ENCODE measurements at places on chromosomes 7 and 10.

DNA sequence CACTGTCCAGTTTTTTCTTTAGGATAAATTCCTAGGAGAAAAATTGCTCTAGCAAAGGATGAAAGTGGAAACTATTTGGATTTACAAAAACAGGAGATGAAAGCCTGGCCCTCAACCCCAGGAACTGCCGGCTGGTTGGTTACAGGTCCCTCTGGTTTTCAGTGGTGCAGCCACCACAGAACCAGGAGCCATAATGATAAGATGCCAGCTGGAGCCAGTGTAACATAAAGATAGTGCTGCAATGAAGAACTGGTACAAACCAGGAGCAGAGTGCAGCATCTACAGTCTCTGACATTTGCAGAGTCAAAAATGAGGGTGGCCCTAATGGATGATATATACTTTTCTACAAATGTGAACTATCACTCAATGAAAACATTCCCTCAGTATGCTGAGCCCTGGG, 20.4 kb upstream of the NUP42 start:
- no peak for DNase-seq

DNA sequence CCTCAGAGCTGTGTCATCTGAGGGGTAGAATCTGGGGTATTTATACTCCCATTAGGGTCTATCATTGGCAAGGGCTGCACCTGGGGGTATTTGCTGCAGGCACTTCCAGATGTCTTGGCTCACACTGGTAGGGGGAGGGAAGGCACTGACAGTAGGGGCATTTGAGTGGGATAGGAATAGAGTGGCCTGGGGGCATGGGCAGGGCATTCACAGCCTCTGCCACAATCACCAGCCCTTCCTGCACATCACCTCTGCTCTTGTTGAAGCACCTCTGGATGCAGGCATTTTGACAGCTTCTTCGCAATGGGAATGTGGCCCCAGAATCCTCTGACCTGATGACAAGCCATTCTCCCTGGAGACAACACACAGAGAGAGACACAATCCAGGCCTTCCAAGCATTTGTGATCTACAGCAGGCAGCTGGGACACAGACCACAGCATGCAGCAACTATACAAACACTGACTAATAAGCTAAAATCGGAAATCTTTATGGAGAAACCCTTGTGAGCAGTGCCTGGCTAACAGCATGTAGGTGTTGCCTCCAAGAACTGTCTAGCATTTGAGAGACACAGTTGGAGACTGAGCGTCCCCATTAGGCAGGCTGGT, 178.5 kb downstream of the KCNMA1 start:
- no peak for DNase-seq

DNA sequence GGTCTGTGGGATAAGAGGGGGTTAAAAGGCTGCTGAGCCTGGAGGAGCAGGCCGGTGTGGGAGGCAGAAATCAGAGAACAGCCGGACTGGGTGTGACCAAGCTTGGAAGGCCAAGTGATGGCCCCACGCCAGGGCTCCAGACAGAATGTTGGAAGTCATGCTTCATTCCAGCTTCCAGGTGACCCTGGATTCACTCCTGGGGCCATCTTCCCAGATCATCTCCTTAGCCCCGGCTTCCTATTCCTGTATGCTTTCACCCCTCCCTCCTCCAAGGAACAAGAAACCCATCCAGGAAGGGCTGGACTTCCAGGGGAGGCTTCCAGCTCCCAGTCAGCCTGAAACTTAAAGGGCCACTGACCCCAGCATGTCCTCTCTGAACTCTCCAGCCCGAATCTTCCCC, 1.0 kb downstream of the INMT start:
- DNase-seq = no peak

DNA sequence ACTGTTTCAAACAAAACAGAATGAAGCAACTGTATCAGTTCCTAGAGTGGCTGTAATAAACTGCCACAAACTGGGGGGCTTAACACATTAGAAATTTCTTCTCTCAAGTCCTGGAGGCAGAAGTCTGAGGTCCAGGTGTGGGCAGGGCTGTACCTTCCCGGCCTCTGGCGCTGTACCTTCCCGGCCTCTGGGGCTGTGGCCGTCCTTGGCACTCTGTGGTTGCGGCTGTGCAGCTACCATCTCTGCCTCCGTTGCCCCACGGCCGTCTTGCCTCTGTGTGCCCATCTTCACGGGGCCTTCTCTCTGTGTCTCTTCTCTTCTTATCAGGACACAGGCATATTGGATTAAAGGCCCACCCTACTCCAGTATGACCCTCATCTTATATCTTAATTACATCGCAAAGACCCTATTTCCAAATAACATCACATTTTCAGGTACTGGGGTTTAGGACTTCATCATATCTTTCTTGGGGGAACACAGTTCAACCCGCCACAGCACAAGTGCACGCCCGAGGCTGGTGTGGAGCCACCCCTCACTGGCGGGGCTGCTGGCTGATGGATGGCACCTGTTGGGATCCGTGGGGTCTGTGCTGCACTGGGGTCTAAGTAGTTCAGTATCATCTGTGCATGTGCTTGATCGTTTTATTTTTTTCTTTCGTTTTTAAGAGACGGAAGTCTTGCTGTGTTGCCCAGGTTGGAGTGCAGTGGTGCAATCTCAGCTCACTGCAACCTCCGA, 123.2 kb downstream of the ACTR3B start:
- DNase-seq = no peak

DNA sequence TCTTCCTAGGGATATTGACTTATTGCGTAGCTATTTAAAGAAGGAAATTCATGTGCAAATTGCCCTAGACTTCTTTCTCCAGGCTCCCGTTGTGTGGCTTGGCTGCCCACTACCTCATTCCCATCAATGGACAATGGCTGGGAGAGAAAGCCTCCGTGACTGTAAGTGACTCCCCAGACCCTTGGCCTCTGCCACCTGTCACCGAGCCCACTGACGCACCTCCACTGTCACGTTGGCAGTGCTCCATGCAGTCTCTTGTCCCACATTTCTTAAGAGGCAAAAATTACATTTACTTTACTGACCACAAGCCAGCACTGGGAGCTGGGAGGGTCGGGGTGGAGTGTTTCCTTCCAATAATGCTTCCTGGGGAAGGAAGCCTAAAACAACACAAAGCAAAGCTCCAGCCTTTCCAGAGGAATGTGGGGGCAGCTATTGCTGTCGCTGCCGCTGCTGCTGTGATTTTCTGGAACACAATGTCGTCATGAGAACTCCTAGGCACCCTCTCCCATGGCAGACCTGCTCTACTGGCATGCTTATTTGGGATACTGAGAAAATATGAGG, 89.7 kb upstream of the STEAP1B start:
- no peak for DNase-seq

DNA sequence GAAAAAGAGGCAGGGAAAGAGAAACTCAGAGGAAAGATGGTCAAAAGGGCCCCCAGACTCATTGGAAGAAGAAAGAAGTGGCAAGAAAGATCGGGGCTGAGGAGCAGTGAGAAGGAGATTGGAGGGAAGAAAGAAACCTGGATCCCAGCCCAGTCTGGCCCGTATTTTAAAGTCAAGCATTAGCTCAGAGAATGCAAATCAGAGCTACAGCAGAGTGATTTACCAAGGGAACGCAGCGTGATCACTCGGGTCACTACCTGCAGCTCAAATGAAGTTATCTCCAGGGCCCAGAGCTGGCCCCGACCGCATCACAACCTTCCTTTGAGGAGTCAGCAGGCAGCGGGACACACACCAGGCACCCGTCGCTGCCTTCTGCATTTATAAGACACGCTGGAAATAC, 72.8 kb downstream of the CARD11 start:
- no peak for DNase-seq

- no peak for DNase-seq
These were observed 72.4 kb upstream of the VSTM2A start for GRCh38 chr7:54469740-54470139.

DNA sequence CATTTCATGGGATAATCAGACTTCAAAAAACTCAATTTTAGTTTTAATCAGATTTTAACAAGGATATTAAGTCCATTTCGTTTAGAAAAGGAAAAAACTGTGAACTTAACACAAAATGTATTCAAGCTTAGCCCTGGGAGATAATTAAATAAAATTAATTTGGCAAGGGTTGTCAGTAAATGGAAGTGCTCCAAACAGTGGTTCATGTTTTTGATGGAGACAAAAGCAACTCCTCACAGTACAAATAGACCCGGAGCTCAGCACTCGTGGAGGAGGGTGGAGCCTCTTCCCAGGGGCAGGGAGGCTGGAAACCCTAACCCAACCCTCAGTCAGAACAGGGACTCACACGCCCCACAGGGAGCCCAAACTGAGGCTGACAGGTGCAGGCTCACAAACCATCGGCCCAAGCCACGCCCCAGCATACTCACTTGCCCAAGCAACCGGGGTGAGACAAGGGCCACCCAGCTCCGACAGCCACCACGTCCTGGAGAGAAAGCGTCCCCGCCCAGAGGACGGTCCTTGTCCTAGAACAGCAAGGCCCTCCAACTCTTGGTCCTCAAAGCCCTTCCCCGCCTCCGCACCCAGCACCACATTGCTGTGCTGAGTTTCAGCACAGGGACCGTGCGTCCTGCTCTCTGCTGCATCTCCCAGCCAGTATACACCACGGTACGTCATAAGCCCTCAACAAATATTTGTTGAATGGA, 39.8 kb downstream of the MAD1L1 start:
- no peak for DNase-seq

DNA sequence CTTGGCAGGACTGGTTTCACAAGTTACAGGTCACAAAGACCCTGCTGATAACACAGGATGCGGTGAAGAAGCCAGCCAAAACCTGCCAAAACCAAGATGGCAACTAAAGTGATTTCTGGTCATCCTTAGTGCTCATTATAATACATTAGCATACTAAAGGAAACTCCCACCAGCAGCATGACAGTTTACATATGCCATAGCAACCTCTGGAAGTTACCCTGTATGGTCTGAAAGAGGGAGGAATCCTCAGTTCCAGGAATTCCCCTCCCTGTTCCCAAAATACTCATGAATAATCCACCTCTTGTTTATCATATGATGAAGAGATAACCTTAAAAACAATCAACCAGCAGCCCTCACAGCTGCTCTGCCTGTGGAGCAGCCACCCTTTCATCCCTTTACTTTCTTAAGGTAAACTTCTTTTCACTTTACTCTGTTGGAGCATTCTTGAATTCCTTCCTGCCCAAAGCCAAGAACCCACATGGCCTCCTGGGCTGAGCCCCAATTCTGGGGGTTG, 21.9 kb downstream of the DPY19L1 start:
- no peak for DNase-seq
